ENCODE measurements at places on chromosomes 12 and 14. TPM values are rescaled to one million over a fixed set of nuclear protein-coding genes. Genes with fewer than 3 reads are reported as not detected.

GRCh38 chr14:70152704-70153103 is 36.0 kb downstream of the SLC8A3 start:
- DNase-seq, result no peak

Gene GPD1
- total RNA-seq, result 43.6 TPM

Gene BCAT1
- total RNA-seq, result 0.86 TPM

Gene NEUROD4
- total RNA-seq, result not detected

Gene PTGER2
- 0.34 TPM for total RNA-seq

Gene KRT71
- total RNA-seq, result not detected

DNA sequence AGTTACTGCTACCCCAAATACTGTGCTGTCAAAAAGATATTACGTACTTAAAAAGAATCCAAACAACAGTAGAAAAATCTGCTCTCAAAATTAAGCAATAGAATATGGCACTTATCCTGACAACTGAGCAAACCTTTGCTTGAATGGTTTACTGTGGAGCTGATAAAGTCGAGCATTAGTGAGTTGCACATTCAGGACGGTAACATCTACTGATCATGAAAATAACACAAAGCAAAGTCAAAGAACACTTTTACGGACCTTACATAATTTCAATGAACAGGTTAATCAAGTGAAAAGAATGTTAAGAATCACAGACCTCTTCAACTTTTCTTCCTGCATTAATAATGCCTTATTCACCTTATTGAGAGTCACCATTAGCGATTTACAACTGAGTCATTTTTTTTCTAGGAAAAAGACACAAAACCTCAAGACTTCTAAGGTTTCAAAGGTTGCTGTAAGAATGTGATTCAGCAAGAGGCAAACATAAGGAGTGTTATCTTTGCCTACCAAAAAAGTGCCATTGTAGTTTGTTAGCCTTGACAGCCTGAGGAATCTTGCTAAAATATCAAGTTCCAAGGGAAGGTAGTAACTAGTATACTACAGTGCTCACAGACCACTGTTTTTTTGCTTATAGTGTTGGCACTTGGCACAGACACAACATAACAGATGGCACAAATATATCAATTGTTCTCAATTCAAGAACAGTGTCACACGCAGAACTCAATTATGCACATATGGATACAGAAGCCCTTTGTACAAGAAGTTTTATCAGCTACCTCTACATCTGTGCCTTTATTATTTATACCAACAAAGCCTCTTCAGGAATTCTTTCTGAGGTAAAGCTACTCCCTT is 334.2 kb upstream of the RPL10L start:
- DNase-seq, result no peak

Gene IPO8
- total RNA-seq, result 19.6 TPM

Gene GON7
- 5.6 TPM for total RNA-seq

Gene PEX5
- total RNA-seq, result 29.4 TPM

- DNase-seq, result no peak
Observed at GRCh38 chr12:105036937-105037649, 47.2 kb downstream of the ALDH1L2 start.
